IPS-NIHi11 (cell line): ENCODE measurements at places on chromosomes 2 and 18.

DNA sequence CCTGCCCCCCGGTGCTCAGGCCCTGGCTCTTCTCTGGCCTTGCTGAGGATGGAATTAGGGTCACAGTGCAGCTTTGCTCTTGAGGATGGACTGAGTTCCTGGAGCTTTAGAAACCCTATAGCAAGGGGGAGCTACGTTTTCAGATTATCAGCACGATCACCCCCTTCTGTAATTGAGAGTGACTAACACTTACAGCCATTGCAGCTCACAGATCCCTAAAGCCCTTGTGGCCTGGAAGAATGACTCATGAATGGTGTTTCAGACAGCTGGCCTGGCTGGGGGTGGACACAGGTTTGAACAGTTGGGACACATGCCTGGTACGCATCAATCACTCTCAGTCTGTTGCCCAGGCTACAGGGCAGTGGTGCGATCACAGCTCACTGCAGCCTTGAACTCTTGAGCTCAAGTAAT, 79.7 kb upstream of the IGFBP5 start:
- DNase-seq = peak; percentile 49

GRCh38 chr2:45713136-45713535, 61.7 kb downstream of the PRKCE start:
- no peak for DNase-seq

GRCh38 chr2:181851726-181852125, 39.8 kb upstream of the ITPRID2 start:
- no peak for DNase-seq

GRCh38 chr18:63084219-63084618, 235.3 kb downstream of the BCL2 start:
- no peak for DNase-seq

DNA sequence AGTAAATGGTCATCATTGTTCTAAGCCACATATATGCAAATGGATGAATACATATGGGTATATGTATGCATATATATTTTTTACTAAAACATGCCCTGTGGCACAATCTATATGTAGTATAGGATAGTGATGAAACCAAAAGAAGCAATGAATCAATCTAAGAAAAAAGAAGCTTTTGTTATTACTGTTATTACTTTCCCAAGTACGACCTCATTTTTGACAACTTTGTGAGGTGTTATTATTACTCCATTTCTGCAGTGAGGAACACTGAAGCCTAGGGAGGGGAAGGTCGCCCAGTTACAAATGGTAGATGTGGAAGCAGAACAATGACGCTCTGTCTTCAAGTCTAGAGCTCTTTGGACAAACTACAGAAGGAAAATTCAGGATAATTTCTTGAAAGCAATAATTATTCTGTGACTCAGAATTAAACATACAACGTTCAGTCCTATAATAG, 38.3 kb downstream of the STAT4 start:
- no peak for DNase-seq

GRCh38 chr2:238415036-238415764, 11.5 kb upstream of the ASB1 start:
- no peak for DNase-seq

DNA sequence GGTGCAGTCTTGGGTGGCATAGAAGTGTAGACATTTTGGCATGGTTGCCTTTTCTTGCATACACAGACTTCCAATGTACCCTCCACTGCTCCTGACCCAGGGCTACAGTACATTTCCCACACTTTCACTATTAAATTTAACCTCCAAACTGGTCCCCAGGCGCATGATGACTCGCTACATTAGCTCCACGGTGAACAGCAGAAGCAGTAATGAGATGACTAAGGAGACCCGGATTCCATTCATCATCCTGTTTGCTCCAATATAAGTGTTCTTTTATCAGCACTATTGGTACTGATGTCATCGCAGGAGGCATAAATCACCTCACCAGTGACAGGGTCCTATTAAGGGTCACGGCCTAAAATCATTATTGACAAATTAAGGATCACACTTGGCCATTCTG, 316.5 kb downstream of the EN1 start:
- DNase-seq = no peak

GRCh38 chr2:132703396-132703795, 33.4 kb upstream of the LYPD1 start:
- no peak for DNase-seq

- peak; percentile 59 for DNase-seq
These were observed 11.6 kb downstream of the TRPM8 start for GRCh38 chr2:233928594-233929351.

DNA sequence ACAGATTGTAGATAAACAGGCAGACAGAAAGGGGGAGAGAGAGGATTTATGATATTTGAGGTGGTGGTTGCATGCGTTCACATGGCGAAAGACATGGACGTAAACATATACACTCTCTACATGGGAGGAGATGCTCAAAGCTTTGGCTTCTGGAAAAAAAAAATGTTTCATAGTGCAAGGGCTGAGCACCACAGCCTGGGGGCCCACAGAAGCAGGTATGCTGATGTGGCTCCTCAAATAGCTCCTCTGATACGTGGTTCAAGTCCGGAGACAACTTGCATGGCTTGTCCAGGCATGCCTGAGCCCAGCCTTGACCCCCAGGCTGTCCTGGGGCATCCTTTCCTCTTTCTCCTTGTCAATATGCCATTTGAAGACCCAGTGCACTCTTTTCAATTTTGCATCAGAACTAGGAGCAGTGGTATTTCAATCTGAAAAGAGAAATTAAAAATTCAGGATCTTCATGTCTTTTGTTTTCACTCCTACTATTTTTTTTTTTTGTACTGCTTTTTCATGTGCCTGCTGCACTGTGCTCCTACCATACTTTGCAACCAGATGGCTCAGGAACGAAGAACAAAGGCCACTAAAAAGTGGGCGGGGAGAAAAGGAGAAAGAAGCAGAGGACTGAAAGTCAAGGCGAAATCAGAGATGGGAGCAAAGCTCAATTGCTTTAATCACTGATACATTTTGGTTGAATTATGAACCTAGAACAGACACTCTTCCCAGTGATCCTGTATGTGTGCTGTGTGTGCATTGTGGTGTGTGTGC, 495.7 kb upstream of the TCF4 start:
- DNase-seq = no peak
